ENCODE measurements at places on chromosomes 7 and 10.

DNA sequence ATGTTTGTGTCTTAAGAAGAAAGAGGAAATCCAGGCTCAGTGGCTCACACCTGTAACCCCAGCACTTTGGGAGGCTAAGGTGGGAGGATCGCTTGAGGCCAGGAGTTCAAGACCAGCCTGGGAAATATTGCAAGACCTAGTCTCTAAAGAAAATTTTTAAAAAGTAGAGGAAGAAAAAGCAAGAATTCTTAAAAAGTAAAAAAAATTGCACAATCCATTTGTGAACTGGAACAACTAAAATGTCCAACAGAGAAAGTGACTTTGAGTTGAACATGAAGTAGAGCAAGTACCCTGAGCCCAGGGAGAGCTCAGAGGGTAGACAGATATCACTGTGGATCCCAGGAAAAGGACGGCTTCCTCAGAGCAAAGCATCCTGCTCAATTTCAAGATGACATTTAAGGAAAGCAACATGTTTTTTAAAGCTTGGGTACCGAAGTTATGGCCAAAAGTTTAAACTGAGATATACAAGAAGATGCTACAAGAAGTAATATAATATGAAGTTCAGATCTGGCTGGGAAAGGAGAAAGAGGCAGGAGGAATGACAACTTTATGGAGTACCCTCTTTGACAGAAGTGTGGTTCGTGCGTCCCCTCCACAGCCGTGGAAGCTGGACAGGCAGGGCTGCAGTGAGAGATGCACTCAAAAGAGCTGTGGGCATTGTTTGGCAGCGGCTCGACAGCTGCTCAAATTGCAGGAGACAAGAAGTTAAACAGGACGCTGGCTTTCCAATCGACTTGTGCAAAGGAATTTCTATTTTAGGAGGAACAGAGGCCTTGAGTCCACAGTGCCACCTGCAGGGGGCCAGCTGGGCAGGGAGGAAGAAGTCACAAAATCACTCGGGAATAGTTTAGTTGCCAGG is 201.3 kb downstream of the JCAD start:
- DNase-seq: no peak

DNA sequence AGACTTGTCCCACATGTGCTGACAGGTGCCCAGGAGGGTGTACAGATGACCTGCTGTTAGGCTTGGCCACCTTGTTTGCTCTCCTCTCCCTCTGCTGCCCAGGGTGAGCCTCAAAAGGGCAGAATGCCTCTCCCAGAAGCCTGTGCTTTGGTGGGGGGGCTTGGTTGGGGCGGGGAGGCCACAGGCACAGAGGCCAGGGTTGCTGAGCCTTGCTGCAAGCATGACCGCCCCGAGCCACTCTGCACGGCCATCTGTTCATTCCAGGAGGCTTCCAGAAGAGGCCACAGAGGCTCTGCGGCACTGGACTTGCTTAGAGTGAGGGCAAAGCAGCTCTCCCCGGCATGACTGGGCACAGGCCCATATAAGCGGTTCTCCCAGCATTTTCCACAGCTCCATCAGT is 190.8 kb downstream of the GLRX3 start:
- DNase-seq: no peak

GRCh38 chr7:11458736-11459483 is 373.1 kb downstream of the THSD7A start:
- DNase-seq: no peak

- no peak for DNase-seq
Measured at GRCh38 chr7:74479066-74479781, 25.5 kb downstream of the GTF2IRD1 start.

DNA sequence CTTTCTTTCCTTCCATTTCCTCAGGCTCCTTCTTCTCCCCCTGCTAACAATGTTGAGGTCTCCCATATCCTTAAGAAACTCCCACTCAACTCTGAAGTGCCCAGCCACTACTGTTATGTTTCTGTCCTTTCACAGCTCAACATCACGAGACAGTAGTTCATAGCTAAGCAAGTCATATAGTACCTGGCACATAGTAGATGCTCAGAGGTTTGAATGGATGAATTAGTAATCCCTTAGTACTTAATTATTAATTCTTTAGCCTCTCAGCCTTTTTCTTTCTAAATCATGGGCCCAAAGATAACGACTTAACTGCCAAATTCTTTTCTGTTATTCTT is 22.6 kb downstream of the CSGALNACT2 start:
- no peak for DNase-seq

- no peak for DNase-seq
Measured at GRCh38 chr7:157238087-157238486, 98.7 kb upstream of the DNAJB6 start.

DNA sequence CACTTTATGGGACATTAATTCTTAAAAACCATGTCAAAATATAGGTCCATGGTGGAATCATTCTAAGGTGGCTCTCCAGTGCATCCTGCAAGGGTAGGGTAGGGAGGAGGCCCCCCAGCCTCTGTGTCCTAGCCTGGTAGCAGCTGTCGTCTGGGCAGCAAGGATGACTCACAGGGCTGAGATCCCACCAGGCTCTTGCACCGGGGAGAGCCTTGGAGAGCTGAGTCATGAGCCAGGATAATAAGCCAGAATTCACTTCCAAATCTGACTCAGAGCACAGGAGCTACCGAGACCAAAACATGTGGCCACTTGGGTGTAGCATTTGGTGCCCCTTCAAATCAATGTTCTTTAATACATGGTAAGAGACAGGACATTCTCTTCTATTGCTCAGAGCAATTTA is 298.5 kb downstream of the NEBL start:
- no peak for DNase-seq
